Panc1 (cell line): ENCODE measurements at places on chromosomes 6 and 20. TPM values are rescaled to one million over a fixed set of nuclear protein-coding genes. Genes with fewer than 3 reads are reported as not detected.

Gene DLL1
- total RNA-seq, result 2.4 TPM

Gene HCRTR2
- total RNA-seq, result not detected

Gene CCN2
- 155 TPM for total RNA-seq

Gene FAM217A
- not detected for total RNA-seq

Gene BCAS4
- 34.8 TPM for total RNA-seq

Gene SPINT3
- not detected for total RNA-seq

Gene SRMS
- not detected for total RNA-seq

Gene ZFP64
- 18.4 TPM for total RNA-seq

Gene RPL7L1
- 109 TPM for total RNA-seq
